ENCODE measurements at places on chromosomes 7 and 10. TPM values are rescaled to one million over a fixed set of nuclear protein-coding genes. Genes with fewer than 3 reads are reported as not detected.

DNA sequence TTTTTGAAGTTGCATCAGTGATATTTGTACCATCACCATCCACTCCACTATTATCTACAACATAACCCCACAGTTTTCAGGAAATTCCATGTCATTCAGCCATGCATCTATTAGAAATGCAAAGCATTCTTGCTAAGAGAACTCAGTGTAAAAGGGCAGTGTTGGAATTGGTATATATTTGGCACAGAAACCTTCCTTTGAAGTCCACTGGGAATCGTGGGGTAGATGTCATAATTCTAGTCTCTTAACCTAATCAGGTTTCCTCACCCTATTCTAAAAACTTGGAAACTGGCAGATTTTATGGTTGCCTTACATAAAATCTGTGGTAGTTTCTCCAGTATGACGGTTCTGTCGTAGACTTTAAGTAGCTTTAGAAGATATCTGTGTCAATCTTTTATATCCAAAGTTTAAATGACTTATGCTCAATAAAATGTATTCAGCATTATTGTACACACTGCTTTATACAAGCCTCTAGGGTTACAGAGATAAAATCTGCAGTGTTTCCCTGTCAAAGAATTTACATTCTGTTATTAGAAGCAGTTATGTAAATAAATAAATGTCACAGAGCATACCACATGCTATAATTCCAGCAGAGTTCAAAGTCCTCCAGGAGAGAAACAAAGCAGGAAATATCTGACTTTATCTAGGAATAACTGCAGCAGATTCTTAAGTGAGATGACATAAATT lies 704.4 kb upstream of the CELF2 start:
- no peak for DNase-seq

GRCh38 chr10:93070378-93071176 lies 3.1 kb upstream of the CYP26A1 start:
- no peak for DNase-seq

The RADIL gene
- polyA plus RNA-seq = 0.04 TPM

The AGR2 gene
- not detected for polyA plus RNA-seq

The NPFFR1 gene
- polyA plus RNA-seq = not detected

- no peak for DNase-seq
These were observed 367.8 kb upstream of the GALNT17 start for GRCh38 chr7:70763961-70764691.

GRCh38 chr7:149794661-149795060 lies 21.3 kb upstream of the ZNF467 start:
- DNase-seq = no peak

DNA sequence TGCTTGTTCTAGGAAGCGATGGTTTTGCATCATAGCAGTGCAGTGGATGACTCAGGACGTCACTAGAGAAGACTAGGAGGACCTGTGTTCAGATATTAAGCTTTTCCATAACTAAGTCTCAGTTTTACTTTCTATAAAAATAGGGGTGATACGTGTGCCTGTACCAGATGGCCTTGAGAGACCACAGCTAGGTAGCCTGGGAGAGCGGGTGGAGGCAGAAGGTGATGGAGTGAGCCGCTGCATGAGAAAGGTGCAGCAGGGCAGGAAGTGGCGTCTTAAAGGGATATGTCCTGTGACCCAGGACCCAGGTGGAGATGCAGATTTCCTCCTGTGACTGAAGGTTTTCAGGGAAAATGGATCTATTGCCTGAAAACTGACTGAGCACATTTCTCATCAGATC lies 304.9 kb downstream of the CDC14C start:
- DNase-seq = no peak

DNA sequence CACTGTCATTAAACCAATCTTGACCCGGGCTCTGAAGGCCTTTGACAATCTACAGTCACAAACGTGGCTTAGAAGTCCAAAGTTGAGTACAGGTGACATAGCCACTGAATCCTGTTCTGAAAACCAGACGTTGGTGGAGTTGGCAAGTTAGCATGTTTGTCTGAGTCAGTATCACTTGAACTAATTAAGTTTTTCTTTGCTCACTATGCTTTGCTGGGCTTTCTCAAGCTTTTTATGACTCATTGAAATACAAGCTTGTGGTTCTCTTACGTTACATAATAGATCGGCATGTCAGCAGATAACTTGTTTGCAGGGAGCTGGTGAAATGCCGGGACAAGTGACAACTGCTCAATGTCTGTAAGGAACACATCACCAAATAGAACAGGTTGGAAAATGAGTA lies 53.8 kb downstream of the ARL5B start:
- DNase-seq = no peak

The TRIM73 gene
- 2.8 TPM for polyA plus RNA-seq

- no peak for DNase-seq
These were observed 389.8 kb downstream of the SH2D4B start for GRCh38 chr10:80927419-80928078.

DNA sequence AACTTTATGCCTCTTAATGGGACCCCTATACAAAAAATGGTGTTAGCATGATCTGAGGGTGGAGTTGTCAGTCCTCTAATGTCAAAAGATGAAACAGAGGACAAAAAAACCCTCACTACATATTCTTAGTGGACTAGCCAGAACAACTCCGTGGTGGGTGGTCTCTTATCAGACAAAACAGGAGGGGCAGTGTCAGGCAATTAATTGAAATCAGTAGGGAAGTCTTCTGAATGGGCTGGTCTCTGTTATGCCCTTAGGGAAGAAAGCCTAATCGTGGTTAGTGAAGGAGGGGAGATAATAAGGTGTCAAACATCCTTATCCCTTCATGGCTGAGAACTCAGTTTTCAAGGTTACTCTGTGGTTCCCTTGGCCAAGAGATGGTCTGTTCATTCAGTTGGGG lies 909.4 kb downstream of the GRID1 start:
- DNase-seq = no peak

The GPR146 gene
- polyA plus RNA-seq = 13.5 TPM

- DNase-seq = no peak
These were observed 28.7 kb downstream of the WIPI2 start for GRCh38 chr7:5218564-5219360.

GRCh38 chr7:116433246-116433645 lies 66.3 kb upstream of the CAV2 start:
- DNase-seq = no peak

The LRRTM3 gene
- polyA plus RNA-seq = not detected

The GPRIN2 gene
- not detected for polyA plus RNA-seq

DNA sequence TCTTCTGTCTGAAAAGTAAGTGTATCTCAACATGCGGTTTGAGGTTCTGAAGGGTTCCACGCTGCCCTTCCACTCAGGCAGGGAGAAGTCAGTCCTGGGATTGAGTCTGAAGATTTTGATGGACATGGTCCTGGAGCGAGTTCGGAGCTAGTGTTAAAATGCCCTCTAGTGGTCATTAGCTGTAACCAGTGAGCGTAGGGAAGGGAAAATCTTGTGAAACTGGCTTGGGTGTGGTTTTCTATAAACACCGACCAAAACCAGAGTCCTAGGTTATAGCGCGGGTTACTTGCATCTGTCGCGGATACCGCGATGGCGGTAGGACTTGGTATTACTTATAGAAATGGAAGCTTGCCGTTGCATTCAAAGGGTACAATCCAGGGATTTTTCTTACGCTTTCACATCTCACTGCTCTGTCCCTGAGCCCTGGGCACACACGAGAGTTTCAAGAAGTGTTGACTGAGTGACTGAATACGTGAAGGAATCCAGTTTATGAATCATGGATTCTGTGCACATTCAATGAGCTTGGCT lies 348.2 kb upstream of the C7orf33 start:
- DNase-seq = no peak

The ADRA2A gene
- polyA plus RNA-seq = not detected

The STRIP2 gene
- polyA plus RNA-seq = not detected

DNA sequence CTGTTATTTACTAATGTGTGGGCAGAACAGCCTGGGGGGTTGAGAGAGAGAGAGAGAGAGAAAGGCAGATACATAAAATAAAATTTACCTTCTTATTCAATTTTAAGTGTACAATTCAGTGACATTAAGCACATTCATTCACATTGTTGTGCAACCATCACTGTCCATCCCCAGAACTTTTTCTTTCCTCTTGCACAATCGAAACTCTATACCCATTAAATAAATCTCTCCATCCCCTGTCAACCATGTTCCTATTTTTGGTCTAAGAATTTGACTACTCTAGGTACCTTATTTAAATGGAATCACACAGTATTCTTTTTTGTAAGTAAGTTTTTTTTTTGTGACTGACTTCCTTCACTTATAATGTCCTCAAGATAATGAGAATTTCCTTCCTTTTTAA lies 181.6 kb downstream of the SND1 start:
- DNase-seq = no peak

DNA sequence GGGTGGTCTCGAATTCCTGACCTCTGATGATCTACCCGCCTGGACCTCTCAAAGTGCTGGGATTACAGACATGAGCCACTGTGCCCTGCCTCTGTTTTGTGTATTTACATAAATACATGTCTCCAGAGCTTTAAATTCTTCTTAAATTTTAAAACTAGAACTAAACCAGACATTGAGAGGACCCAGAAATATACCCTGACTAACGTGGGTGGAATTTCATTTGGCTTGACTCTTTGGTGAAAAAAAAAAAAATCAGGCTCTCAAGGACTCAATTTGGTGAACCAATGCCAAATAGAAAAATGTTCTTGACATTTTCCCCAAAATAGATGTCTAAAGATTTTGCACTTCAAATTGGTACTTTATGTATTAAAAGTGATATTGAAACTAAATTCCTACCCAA lies 16.6 kb upstream of the FAS start:
- DNase-seq = no peak

The FFAR4 gene
- not detected for polyA plus RNA-seq

GRCh38 chr10:102470579-102471546 lies 19.5 kb upstream of the C10orf95 start:
- DNase-seq = no peak

DNA sequence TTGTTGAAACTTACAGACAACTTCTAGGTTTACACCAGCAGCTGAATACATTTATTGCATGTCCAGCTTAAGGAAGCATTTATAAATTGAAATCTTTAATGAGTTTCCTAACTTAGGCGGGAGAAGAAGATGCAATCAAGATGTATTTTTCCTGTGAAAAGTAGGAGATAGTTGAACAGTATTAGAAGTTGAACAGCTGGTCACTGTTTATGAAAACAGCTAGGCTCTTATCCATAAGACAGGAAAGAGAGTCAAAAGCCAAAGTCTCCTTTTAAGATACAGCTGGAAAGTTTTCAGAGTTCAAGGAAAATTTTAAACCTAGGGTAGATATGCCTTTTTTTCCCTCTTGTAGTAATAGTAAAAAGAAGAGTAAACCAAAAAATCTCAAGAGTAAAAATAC lies 236.1 kb upstream of the FERD3L start:
- no peak for DNase-seq

The MSMB gene
- not detected for polyA plus RNA-seq

- DNase-seq = no peak
These were observed 38.0 kb downstream of the ZNRF2 start for GRCh38 chr7:30322271-30323005.

DNA sequence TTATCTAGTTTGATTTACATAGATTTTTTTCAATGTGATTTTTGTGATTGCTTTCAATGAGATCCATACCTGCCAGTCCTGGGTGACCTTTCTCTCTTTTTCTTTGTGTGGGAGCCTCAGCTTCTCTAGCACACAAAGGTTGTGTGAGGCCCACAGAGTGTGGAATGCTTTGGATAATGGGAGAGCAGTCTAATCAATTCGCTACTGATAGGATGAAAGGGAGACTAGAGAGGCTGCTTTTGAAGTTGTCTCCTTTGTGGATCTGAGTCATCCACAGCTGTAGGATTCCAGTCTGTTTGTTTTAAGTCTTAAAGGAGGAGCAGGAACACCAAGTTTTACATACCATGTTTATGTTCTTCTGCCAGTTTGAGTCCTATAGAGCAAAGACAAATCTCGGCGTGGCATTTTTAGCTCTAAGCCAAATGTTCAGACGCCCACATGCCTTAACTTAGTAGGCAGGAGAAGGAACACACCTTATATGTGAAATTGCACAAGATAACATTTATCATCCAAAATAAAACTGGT lies 330.0 kb downstream of the ARL4A start:
- no peak for DNase-seq
